ENCODE measurements at places on chromosomes 13 and 19.

DNA sequence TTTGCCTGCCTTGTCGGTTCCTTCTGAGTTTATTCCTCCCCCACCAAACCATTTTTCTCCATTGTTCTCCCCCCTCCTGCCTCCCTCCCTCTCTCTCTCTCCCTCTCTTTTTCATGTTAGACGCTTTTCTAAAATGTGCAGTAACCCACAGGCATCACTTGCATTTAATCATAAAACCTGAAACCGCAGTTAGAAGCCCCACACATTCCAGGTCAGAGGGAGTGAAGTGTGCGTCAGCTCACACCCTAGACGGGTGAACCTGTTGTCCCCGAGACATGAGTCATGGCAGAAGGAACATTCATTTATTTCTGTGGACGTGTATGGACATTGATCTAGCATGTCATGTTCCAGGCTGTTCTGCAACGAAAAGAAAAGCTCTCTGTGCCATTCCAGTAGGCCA is 19.9 kb downstream of the ONECUT3 start:
- no peak for DNase-seq

- peak; percentile 87 for DNase-seq
These were observed 33.4 kb downstream of the ZNF45 start for GRCh38 chr19:43901395-43902390.

- no peak for DNase-seq
These were observed 36.6 kb upstream of the OXGR1 start for GRCh38 chr13:97030705-97031452.

GRCh38 chr19:51026554-51026831 is at the start of gene KLK11:
KLK11 (minus strand) TSS chr19:51026616; CDS start chr19:51025631, 985 bp downstream.
- no peak for DNase-seq

- no peak for DNase-seq
These were observed 57.2 kb downstream of the TNFRSF19 start for GRCh38 chr13:23627410-23627809.

- no peak for DNase-seq
These were observed 49.5 kb downstream of the ZNF729 start for GRCh38 chr19:22335716-22336115.

DNA sequence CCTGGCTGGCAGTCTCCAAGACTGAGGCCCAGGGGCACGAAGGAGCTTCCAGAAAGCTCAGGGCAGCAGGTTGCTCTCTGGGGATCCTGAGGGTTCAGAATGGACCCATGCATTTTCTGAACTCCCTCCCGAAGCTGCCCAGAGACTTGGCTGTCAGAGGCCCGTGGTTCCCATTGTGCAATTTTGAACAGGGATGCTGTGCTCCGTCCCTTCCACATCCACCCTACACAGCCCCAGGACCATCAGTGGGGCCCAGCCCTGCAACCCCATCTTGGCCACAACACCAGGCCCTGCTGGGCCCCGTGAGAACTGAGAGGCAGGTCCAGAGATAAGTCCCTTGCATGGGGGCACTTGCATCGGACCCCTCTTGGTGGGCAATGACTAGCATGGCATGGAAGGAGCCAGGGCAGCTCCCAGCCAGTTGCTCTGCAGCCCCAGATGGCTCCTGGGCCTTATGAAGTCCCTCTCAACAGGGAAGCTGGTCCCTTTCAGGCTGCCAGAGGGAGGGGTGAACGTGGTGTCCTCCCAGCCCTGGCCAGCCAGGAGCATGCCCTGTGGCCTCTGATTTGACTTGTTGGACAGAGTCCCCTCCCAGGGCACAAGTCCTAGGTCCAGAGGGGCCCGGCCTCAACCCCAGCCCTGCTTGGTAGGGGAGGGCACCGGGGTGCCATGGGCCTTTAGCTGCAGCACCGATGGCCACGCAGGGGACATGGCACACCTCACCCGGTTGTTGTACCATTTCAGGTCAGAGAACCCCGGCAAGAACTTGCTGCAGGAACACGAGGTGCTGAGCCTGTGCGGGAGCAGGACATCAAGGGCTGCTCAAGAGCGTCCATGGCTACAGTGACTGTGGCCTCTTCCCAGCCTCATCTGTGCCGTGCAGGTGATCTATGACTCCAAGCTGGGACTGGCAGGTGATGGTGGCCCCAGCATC is 17.3 kb upstream of the ZNF14 start:
- DNase-seq: no peak

- DNase-seq: no peak
These were observed 50.9 kb downstream of the SOX21 start for GRCh38 chr13:94661406-94661805.

DNA sequence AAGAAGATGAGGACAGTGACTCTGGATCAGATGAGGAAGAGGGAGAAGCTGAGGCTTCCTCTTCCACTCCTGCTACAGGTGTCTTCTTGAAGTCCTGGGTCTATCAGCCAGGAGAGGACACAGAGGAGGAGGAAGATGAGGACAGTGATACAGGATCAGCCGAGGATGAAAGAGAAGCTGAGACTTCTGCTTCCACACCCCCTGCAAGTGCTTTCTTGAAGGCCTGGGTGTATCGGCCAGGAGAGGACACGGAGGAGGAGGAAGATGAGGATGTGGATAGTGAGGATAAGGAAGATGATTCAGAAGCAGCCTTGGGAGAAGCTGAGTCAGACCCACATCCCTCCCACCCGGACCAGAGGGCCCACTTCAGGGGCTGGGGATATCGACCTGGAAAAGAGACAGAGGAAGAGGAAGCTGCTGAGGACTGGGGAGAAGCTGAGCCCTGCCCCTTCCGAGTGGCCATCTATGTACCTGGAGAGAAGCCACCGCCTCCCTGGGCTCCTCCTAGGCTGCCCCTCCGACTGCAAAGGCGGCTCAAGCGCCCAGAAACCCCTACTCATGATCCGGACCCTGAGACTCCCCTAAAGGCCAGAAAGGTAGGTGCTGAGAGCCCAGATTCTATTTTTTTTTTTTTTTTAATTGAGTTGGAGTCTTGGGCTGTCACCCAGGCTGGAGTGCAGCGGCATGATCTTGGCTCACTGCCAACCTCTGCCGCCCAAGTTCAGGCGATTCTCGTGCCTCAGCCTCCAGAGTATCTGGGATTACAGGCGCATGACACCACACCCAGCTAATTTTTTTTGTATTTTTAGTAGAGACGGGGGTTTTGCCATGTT is 2.3 kb downstream of the PPP1R15A start:
- DNase-seq: no peak

GRCh38 chr13:77891486-77891885 is 27.1 kb downstream of the EDNRB start:
- DNase-seq: no peak

GRCh38 chr19:56110515-56111448 is 10.3 kb downstream of the ZNF787 start:
- no peak for DNase-seq

GRCh38 chr13:77752512-77753069 is 55.1 kb downstream of the SLAIN1 start:
- DNase-seq: no peak

GRCh38 chr13:24865163-24865953 is 101.4 kb downstream of the RNF17 start:
- DNase-seq: no peak

DNA sequence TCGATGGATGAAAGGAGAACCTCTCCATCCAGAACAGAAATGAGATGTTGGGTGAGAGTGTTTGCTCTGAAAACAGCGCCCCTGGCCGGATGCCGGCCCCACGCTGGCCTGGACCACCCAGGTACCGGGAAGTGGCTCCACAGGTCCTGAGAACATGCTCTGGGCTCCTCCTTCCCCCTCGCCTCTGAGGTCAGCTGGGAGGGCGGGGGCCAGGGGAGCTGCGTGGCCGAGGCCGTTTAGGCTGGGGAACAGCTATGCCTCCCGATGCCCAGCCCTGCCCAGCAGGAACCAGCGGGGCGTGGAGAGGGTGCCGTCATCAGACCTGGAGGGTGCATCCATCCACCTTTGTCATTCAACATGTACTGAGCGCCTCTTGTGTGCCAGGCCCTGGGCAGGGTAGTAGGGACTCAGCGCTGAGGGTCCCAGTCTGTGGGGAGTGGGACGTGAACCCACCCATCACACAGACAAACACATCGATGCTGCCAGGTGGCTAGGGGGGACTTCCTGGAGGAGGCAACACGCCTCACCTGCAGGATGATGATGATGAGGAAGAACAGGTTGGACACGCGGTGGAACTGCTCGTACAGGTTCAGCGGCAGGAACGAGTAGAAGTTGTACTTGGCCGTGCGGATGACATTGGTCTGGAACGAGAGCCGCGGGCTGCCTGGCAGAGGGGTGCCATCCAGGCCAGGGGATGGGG is 4.2 kb downstream of the ATP8B3 start:
- DNase-seq: no peak

DNA sequence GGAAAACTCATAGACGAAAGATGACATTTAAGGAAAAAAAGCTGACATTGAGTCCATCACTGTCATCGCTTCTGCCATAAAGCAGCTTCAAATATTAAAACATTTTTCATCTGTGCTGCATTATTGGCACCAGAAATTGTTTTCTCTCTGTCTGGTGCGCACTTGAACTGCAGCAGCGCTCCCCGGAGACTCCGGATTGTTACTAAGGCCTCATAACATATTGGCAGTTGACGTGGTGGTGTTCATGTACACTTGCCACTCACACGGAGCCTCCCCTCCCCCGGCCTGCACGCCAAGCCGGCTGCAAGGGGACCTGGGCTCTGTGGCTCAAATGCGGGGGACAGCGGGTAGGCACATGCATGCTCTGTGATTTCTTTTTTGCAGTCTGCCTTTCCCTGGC is 203.2 kb downstream of the TSHZ3 start:
- DNase-seq: no peak

DNA sequence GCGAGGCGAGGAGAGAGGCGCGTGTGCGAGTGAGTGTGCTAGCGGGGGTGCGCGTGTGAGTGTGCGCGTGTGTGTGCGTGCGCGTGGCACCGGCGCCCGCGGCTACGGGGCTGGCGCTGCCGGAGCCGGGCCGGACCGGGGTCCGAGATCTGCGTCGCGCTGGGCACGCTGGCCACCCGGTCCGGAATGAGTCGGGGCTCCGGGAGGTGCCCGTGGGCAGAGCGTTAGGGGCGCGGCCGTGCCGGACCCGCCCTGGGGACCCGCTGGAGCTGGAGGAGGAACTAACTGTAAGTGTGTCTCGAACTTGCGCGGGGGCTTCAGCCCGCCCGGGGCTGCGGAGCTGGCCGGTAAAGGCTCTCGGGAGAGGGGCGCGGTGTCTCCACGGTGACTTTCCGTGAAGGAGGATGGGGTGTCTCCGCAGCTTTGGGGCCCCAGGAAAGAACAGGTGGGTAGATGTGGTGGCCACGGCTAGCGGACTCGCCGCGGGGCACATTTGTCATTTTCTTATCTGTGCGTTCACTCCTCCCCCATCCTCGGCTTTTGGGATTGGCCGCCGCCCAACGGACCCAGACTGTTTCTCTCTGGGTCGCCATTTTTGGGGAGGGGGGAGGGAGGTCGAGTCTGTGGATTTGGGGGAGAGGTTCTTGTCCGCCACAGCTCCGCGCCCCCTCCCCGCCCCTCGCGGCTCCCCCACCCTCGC is 10.1 kb upstream of the SOX1 start:
- DNase-seq: no peak

DNA sequence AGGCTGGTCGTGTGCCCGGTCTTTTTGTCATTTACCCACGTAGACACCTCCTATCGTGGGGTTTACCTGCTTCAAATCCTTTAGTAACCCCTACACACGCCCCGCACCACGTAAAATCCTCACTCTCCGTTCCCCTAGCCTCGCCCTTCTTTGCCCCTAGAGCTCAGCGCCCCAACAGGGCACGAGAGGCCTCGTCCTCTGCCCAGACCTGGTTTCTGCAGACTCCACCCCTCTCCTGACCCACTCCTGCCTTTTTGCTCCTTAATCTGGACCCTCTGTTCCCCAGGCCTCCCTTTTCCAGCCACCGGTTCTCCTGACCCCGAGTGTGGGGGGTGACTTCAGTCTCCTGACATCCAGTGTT is 412 bp downstream of the ZNF528 start:
- no peak for DNase-seq

DNA sequence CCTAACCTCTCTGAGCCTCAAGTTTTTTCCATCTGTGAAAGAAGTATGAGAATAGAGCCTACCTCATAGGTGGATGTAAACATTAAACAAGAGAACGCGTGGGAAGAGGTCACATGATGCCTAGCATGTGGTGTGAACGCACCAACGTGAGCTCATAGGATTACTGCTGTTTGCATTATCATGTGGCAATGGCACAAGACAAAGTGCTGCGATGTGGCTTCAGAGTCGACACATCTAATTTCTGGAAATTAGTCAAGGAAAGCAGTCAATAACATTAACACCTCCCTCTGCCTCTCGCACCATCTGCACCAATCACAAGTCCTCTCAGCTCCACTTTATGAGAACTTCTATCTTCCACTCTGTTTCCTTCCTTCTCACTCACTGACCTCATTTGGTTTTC is 489.7 kb downstream of the COG6 start:
- DNase-seq: no peak

GRCh38 chr19:1064661-1065605 is 2.0 kb upstream of the ARHGAP45 start:
- DNase-seq: peak; percentile 85

- DNase-seq: no peak
These were observed 12.0 kb upstream of the CEACAM21 start for GRCh38 chr19:41563854-41564514.

DNA sequence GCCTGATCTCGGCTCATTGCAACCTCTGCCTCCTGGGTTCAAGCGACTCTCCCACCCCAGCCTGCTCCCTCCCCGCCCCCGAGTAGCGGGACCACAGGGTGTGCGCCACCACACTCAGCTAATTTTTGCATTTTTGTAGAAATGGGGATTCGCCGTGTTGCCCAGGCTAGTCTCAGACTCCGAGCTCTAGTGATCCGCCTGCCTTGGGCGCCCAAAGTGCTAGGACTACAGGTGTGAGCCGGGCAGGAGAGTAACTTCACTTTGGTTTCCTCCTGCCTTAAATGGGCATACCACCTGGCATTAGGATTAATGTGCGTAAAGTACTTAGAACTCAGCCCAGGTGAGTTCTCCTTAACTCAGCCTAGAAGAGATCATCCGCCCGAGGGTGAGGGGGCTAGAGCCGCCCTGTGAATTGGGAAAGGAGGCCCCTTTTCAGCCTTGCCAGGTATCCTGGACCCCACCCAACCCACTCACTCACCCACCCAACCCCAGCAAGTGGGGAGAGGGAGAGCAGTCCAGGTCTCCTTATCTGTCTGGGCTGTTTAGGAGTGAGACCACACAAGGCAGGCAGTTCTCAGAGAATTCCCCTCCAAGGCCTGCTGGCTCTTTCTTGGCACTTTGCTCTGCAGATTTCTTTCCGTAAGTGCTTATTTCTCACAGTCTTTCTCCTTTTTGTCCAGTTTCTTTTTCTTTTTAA is 1.2 kb upstream of the ZFP36 start:
- no peak for DNase-seq

- DNase-seq: peak; percentile 81
These were observed at the start of gene ZNF581 for GRCh38 chr19:55643003-55643886. ZNF581 (plus strand) TSS chr19:55643649; CDS start chr19:55644572, 923 bp downstream.

DNA sequence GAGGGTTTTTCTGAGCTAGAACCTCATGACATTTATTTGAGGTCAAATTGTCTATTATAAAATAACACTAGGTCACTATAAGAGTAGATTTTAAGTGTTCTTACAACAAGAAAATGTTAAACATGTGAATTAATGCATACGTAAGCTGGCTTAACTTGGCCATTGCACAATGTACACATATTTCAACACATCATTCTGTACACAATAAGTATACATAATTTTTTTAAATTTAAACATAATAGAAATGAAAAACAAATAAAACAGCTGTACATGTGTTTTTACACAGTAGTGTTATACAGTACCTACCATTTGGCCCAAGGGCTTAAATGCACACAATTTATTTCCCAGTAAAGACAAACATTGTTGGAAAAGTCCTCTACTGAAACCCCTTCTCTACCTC is 269.9 kb downstream of the DACH1 start:
- DNase-seq: no peak

- no peak for DNase-seq
These were observed 19.6 kb downstream of the MTMR6 start for GRCh38 chr13:25267715-25268114.

GRCh38 chr19:22286151-22286810 is at the start of gene ZNF729:
ZNF729 (plus strand) TSS chr19:22286441; CDS start chr19:22286526, 85 bp downstream.
- no peak for DNase-seq
